Hematopoietic multipotent progenitor cell treated with erythropoietin and hydrocortisone succinate and interleukin-3 and kit ligand, for 4 days (in vitro differentiated cells): ENCODE measurements at places on chromosomes 11 and 22.

DNA sequence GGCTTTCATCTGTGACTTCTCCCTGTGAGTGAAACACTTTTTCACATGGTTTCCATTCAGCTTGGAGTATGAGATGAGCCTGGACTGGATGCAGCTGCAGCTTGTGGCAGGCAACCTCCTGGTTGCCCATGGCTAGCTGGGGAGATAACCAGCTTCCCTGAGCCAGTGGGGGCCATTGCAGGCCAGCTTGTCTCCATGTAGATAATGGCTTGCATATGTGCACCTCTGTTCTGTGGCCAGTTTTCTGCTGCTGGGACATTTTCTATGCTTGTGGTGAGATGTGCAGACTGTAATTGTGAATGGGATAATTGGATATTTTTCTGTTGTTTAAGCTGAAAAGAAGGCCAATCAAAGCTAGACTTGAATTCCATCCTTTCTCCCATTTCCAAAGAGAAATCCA, 38.5 kb downstream of the INSC start:
- no peak for DNase-seq

DNA sequence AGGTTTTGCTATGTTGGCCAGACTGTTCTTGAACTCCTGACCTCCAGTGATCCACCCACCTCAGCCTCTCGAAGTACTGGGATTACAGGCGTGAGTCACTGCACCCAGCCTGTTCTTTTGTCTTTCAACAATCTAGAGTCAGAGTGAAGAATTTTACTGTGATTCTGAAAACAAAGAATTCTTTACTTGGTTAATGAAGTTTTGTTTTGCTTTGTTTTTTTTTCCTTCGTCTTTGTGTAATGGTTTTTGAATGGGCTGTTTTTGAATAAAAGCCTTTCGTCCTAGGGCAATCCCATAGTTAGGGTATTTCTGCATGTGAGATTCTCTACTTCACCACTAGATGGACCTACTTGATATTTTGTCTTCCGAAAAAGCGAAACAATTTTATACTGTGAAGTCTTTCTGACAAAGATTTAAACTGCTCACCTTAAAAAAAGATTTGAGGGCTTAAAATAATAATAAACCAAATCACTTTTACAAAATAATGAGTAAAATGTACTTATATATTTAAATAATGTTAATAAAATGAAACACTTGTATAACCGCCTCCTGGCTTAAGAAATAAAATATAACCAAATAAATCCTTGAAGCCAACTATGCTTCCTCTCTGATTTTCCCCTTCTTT, 43.4 kb upstream of the SC5D start:
- DNase-seq = peak; percentile 78

DNA sequence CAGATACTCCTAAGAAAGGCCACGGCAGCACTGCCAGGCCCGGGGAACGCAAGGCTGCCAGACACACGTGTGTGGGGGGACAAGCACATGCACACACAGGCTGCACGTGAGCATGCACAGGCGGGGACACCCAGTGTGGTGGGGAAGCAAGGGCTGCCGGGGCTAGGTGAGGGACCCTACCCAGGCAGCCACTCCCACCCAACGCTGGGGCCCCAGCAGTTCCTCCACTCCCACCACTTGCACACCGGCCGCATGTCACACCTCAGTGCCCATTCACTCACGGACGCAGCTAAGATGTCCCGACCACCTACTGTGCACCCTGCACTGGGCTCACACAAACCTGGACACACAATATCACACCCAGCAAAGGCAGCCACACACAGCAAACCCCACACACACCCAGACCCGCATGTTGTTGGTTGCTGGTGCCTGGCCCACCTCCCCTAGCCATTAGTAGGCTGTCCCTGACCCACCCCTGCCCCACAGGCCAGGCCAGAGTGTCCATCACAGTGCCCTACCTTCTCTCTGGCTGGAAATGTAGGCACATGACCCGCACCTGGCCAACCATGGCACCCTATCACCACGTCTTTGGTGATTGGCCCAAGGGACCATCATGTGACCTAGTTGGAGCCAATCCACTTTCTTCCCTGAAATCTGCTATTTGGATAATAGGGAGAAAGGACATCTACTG, 8.8 kb downstream of the SSTR3 start:
- no peak for DNase-seq

DNA sequence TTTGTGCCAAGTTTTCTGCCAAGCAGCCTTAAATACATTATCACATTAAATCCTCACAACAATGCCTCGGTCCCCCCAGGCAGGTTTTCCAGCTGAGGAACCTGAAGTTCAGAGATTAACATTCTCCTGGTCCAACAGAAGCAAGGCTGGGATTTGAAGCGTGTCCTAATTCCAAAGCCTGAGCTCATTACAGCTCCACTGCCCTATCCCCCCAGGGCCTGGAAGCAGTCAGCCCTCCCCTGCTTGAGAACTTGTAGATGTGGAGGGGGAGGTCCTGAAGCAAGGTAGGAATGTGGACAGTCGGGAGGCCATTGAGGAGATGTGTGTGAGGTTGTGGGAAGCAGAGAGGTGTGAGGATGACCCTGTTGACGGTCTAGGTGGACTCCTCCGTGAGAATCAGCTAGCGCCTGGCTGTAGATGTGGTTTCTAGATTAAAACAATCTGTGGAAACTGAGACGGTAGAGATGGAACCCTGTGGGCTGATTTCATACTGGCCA, 8.1 kb downstream of the GRAMD1B start:
- no peak for DNase-seq

DNA sequence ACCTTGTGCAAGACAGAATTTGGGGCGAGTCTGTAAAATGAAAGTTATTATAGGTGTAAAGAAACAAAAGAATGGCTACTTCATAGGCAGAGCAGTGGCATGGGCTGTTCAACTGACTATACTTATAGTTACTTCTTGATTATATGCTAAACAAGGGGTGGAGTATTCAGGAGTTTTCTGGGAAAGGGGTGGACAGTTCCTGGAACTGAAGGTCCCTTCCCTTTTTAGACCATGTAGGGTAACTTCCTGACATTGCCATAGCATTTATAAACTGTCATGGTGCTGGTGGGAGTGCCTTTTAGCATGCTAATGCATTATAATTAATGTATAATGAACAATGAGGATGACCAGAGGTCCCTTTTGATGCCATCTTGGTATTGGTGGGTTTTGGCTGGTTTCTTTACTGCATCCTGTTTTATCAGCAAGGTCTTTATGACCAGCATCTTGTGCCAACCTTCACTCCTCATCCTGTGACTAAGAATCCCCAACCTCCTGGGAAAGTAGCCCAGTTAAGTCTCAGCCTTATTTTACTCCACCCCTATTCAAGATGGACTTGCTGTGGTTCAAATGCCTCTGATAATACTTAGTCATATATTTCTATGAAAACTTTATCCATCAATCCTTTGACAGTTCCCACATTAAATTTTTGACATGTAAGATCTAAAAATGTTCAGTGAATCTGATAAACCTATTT, 118.6 kb downstream of the ARHGAP42 start:
- no peak for DNase-seq

- DNase-seq = no peak
Measured at GRCh38 chr11:34910817-34911216, 5.4 kb downstream of the APIP start.

- DNase-seq = no peak
Measured at GRCh38 chr11:126176853-126177470, 34.5 kb downstream of the RPUSD4 start.

- no peak for DNase-seq
Measured at GRCh38 chr11:69816671-69817070, 2.5 kb downstream of the FGF3 start.

DNA sequence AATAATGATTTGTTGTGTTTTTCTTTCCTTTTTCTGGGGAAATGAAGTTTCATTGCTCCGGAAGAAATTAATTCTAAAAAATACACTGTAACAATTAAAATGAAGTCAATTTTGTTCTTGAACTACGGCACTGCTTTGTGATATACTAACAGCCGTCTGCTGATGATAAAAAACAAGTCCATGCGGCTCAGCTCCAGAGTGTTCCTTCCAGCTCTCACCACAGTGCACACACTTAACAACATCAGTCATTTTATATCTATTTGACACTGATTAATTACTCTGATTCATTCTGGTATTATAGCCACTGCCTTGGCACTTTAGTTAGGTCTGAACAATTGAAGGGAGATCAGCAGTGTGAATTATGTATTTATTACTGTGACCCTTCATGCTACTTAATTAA, 97.4 kb upstream of the SLC6A5 start:
- DNase-seq = peak; percentile 21

DNA sequence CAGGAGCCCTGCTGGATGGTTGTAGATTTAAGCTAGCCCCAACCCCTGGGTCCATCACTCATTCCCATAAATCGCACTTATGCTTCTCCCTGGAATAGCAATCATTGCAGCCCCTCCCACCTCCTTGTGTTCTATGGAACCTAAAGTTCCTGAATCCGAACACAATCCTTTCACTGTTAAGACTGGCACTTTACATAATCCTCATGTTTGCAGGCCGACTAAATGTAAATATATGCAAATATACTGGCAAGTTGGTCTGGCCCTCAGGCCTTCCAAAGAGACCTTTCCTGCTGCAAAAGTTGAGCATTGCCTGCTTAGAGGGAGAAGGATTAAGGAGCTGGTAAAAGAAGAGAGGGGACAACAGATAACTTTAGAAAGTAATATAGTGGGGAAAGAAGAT, 892.9 kb downstream of the OPCML start:
- no peak for DNase-seq

DNA sequence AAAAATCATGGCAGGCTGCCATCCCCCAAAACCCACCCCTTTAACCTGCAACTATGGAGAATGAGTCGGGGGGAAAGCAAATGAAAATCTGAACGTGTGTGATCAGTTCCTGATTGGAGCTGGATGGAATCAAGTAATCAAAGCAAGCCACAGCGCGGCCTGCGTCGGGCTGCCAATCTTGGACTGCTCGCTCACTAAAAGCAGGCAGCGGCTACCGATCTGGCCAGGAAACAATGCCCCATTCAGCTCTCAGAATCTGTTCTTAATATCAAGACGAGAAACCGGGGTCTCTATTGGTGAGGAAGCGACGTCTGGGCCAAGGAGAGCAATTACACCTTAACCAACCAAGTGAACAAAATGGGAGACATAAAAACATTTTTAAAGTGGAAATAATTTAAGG, 472.2 kb downstream of the SOX6 start:
- DNase-seq = no peak

DNA sequence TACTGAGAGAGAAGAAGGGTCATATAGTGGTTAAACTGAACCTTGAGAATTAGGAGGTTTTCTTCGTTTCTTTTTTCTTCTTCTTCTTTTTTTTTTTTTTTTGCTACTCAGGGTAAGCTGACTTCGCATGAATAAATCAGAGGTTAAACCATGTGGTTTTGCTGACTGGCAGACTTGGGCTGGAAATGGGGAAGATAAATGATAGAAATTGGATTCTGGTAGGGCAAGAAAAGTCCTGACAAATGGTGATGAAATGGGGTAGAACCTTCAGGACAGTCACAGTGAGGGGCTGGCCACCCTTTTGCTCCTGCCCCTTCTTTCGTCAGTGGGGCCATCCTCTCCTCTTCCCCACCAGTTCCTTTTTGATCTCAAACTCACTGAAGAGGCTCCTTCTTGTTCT, 1.6 kb upstream of the SWAP70 start:
- DNase-seq = peak; percentile 89

DNA sequence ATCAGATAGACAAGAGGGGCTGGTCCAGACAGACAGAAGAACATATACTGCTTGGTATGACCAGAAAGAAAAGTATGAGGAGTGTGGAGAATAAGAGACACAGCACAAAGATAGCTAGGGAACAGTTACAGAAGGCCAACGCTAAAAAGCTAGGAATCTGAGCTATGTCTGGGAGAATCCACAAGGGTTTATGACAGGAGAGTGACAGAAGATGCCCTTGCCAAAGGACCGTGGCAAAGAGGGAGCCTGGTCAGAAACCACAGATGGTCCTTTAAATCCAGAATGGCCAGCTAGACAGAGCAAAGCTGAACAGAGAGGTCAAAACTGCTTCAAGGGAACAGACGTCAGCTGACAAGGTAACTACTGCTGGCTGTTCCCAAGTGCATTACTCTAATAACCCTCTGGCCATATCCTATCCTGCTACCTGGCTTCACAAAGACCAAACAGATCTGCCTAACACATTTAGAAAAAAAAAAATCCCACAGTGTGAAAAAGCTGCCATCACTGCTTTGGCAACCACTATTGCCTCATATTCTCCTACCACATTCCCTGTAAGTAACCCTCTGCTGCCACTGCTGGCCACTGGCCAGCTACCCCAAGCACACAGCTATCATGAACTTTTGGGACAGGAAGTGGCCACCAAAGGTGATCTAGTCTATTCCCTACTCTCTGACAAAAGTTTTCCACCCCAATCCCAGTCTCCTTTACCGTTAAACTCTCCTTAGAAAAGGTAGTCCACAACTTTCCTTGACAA, 7.3 kb downstream of the SERGEF start:
- DNase-seq = peak; percentile 40

DNA sequence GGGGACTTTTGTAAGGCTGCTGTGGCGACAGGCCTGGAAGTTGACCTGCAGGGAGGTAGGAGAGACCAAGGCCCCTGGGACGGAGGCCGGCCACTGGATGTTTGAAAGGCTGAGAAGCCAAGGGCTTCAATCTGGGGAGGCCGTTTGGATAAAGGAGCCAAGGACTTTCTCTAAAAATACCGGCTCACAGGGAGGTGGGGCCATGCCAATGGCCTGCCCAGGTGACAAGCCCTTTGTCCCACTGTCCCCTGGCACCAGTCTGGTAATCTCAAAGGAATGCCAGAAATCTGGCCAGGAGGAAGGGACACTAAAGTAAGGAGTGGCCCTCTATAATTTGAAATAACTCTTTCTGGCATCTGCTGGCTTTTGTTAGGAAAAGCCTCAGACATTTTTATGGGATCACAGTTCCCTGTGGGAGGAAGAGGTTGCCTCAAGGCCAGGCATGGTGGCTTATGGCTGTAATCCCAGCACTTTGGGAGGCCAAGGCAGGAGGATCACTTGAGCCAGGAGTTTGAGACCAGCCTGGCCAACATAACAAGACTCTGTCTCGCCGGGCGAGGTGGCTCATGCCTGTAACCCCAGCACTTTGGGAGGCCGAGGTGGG, 1.9 kb upstream of the CHKA start:
- no peak for DNase-seq

GRCh38 chr22:43745783-43746356, 66.2 kb downstream of the EFCAB6 start:
- DNase-seq = no peak

DNA sequence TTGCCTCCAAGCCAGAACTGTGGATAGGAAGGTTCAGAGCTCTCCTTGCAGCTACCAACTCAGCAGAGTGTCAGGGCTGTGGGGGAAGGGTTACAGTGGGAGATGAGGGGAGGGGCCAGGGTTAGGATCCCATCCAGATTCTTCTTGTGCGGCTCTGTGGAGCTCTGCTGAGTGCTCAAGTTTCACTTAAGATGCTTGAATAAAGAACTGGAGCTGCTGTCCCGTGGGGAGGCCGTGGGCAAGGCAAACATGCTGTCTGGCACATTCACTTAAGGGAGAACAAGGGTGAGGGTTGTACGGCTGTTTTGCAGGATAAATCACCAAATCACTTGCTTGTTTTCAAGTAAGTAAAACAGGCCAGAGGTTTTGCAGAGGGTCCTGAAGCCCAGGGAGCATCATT, 197.1 kb downstream of the FAM76B start:
- no peak for DNase-seq

DNA sequence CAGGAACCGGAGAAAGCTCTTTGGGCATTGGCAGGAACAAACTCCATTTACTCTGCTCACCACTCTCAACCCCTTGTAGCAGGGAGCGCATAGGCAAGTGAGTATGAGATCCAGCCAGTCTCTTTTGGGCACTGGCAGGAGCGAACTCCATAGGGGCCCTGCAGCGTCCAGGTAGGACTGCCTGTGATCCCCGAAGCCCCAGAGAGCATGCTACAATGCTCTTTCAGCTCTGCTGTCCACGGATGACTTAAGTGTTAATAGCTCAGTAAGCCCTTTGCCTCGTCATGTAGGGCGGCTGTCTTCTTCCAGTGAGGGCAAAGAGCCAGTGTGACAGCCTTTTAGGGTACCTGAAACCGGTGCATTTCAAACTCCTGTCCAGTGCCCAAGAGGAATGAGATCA, 1525.6 kb upstream of the RAG2 start:
- no peak for DNase-seq
